Adrenal gland (tissue), 19 donors: ENCODE measurements at places on chromosomes 3 and 15. TPM values are rescaled to one million over a fixed set of nuclear protein-coding genes. Genes with fewer than 3 reads are reported as not detected.

GRCh38 chr3:156781310-156782230 is 44.6 kb upstream of the LEKR1 start:
- DNase-seq, result no peak

The GPR15 gene
- polyA plus RNA-seq, result not detected

The MST1 gene
- polyA plus RNA-seq, result 240 TPM

The COPS2 gene
- 33.2 TPM for polyA plus RNA-seq

DNA sequence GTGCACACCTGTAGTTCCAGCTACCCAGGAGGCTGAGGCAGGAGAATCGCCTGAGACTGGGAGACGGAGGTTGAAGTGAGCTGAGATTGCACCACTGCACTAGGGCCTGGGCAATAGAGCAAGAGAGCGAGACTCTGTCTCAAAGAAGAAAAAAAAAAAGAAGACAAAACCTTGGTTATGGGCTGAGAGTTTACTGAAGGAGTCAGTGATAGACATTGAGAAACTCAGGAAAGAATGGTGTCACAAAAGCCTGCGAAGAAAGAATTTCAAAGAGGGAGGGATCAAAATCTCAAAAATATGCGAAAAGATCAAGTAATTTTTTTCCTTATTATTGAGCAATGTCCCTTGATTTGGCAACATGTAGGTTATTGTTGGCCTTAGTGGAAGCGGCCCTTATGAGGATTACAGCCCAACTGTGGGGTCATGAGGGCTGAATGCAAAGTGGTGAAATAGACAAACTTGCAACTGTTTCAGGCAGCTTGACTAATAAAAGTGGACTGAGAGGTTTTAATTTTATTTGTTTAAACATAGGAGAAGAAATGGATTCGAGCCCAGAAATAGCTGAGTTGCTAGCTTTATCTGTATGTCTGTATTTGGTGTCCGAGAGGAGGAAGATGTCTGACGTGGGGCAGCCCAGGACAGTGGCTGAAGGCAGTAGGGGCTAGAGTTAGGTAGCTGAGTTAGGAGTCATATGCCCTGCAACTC is 18.8 kb upstream of the CELF6 start:
- no peak for DNase-seq

- DNase-seq, result no peak
Measured at GRCh38 chr3:30399394-30400181, 206.8 kb upstream of the TGFBR2 start.

DNA sequence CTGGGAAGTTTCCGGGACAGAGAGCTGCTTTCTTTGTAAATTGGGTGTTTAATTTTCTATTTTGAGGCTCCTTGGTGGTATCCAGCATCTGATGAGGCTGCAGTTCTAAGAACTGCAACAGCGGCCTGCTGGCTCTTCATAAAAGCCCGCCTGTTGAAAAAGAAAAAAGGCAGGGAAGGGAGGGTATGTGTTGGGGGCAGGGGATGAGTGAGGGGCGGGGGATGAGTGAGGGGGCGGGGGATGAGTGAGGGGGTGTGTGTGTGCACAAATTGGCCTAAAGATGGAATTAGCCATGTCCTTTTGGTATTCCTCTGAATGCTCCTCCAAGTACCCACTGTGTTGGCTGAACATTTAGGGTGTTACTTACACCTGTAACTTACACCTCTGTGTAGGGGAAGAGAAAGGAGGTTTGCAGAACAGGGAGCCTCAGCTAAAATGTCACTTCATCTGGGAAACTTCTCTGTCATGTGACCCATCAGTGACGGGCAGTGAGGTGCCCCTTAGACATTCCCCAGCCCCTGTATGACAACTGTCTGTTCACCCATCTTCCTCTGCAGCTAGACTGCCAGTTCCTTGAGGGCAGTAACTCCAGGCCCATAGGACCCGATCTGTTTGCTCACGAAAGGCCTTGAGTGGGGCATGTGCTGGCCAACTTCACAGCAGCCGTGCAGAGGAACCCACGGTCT is 57.6 kb downstream of the LRIG1 start:
- no peak for DNase-seq

GRCh38 chr3:106711650-106712049 is 665.6 kb upstream of the CCDC54 start:
- DNase-seq, result no peak

- DNase-seq, result peak; percentile 78
Measured at GRCh38 chr3:149547954-149548668, 73.6 kb downstream of the TM4SF4 start.

The GP5 gene
- not detected for polyA plus RNA-seq

DNA sequence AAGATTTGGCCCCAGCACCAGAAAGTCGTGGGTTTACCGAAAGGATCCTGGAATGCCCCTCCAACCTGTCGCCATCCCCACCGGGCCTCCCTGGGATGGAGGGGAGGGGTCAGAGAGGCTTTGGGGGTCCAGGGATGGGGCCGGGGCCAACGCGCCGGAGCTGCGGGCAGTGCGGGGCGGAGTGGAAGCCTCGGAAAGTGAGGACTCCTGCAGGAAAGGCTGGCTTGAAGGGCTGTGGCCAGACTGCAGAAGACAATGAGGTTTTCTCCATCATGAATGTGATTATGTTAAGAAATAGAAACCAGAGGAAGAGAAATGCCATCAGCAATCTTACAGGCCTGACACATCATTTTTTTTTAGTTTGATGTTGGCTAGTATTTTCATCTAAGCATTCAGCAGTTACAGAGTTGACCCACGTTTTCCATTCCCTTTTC is 738 bp downstream of the YEATS2 start:
- peak; percentile 21 for DNase-seq

DNA sequence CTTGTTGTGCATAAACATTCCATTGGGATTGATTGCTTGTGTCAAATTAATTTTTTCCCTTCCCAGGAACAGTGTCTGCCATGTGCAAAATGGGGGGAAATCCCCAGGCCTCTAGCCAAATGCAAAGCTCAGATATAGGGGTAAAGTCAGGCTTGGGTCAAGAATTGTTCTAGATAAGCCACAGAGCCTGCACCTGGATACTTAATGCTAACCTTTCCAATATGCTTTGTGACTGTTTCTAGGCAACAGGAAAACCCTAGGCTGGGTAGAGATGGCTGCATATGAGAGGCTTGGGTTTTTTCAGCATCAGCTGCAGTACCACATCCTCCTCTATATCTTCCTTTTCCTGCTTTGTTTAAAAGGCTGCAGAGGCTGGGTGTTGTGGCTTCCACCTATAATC is 61.9 kb upstream of the ROPN1 start:
- DNase-seq, result no peak

DNA sequence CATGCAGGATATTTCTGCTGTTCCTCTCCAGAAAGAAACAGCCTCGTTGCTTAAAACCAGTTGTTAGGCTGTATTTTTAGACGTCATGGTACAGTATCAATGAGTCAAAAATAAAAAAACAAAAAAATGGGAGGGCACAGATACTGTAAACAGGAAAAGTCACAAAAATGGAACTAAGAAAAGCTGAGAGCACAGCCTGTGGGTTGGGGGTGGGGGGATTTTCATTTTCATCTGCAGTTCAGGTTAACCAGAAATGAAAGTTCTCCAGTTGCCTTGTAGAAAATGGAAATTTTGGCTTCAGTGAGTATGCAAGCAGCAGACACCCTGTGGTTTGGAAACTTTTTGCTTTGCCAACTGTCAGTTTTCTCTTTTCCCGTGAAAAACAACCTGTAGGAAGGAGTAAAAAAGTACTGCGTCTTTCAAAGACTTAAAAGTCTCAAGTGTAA is 59.0 kb downstream of the FRMD4B start:
- DNase-seq, result no peak

- DNase-seq, result no peak
Measured at GRCh38 chr3:174441588-174442301, 417.4 kb upstream of the NAALADL2 start.

- DNase-seq, result no peak
Measured at GRCh38 chr3:64888165-64888564, 200.4 kb upstream of the ADAMTS9 start.

The SLC38A3 gene
- 0.30 TPM for polyA plus RNA-seq

The MYO5C gene
- 0.81 TPM for polyA plus RNA-seq

DNA sequence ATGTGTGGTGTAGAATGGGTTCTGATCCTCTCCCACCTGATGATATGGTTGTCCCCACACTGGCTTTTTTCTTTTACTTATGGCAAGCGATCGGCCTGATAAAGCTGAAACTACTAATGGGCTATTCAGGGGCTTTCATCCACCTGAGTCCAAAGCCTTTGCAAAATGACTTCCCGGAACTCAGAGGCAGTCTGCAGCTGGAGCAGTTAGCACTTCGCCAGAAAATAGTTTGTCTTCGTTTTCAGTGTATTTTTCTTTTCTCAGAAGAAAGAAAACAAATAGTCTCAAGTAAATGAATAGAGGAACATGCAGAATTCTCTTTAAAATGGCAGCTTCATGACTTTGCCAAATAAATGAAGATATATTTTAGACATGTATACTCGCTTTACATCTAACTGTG is 306.0 kb upstream of the ADAMTS9 start:
- no peak for DNase-seq

The ST3GAL6 gene
- 24.9 TPM for polyA plus RNA-seq

The KBTBD13 gene
- polyA plus RNA-seq, result not detected

GRCh38 chr3:126433496-126434263 is 39.0 kb downstream of the CFAP100 start:
- DNase-seq, result no peak

The CHD2 gene
- 60.2 TPM for polyA plus RNA-seq

- DNase-seq, result no peak
Measured at GRCh38 chr3:125073390-125073905, 17.7 kb upstream of the HEG1 start.

DNA sequence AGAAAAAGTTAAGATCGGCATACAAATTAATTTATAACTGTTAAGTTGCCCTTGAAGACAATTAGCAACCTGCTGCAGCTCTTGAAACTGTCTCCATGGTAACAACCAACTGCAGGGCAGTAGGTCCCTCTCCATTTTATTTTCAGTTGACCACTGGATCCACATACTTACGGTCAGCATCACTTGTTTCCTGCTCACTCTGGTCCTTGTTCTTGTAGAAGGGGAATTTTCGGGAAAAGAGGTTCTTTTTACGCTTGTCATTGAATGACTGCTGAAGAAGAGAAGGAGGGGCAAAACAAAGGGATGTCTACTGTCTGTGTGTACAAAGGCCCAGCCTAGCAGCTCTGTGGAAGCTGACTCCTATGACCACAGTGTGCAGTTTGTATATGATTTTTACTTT is 46.8 kb upstream of the MELTF start:
- DNase-seq, result no peak

GRCh38 chr15:53746101-53746500 is 13.4 kb downstream of the WDR72 start:
- no peak for DNase-seq

DNA sequence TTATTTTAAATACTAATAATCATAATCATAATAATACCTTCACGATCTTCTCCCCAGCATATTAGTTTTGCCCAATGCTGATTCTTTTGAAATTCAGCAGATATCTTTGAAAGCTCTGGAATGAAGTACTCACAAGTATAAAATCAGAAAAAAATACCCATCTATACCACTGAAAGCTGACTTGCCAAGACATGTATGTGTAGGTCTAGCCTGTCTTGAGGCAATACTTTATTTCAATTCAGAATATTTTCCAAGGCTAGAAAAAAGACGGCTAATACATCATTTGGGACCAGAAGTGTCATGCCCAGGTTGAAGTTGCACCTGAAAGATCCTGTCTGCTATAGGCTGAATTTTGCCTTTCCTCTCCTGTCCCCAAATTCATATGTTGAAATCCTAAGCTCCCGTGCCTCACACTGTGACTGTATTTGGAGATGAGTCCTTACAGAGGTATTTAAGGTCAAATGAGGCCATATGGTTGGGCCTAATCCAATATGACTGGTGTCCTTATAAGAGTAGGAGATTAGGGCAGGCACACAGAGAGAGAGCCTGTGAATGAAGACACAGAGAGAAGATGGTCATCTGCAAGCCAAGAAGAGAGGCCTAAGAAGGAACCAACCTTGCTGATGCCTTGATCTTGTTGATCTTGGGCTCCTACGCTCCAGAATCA is 255.9 kb upstream of the CMC1 start:
- no peak for DNase-seq

The LMOD3 gene
- polyA plus RNA-seq, result 0.07 TPM

DNA sequence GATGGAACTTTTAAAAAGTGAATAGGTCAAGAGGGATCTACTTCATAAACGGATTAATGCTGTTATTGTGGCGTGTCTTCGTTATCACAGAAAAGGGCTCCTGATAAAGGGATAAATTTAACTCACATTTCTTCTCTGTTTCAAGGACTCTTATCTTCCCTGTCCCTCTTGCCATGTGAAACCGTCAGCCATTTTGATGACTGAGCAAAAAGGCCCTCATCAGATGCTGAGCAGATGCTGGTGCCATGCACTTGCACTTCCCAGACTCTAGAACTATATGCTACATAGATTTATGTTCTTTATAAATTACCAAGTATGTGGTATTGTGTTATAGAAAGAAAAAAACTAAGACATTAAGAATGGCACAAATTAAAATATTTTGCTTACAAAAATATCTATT is 1011.8 kb upstream of the GBE1 start:
- no peak for DNase-seq

The CCR8 gene
- polyA plus RNA-seq, result not detected

DNA sequence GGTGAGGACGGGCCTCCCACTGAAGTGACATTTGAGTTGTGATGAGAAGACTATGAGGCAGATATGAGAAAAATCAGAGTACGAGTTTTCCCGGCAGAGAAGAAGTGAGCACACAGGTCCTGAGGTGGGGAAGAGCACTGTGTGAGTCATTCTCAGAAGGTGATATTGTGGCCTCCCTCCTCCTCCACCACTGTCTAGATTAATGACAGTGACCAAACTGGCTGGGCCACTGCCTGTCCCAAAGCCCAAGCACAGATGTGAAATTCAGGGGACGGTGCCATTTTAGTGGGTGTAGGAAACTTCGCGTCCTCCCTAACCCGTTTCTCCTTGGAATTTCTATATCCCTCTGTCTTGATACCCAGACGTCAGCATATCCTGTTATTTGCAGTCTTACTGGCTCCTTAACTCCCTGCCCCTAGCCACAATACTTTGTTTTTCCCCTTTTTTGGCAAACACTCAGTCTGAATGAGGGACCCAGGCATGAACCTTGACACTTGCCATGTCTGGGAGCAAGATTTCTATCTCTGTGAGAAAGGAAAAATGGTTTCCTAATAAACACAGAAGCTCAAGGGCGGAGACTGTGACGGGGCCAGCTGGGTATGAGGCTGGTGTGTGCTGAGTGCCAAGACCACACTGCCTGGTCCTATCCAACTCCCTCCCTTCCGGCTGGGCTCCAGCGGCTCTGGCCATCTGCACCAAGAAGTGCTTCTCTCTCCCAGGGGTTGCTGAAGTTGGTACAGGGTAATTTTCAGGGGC is 15.2 kb downstream of the PRICKLE2 start:
- peak; percentile 86 for DNase-seq

The C2CD4B gene
- polyA plus RNA-seq, result 3.6 TPM

- DNase-seq, result no peak
Measured at GRCh38 chr3:87350367-87351199, 74.2 kb upstream of the POU1F1 start.
